ENCODE measurements at places on chromosomes 7 and 10. TPM values are rescaled to one million over a fixed set of nuclear protein-coding genes. Genes with fewer than 3 reads are reported as not detected.

DNA sequence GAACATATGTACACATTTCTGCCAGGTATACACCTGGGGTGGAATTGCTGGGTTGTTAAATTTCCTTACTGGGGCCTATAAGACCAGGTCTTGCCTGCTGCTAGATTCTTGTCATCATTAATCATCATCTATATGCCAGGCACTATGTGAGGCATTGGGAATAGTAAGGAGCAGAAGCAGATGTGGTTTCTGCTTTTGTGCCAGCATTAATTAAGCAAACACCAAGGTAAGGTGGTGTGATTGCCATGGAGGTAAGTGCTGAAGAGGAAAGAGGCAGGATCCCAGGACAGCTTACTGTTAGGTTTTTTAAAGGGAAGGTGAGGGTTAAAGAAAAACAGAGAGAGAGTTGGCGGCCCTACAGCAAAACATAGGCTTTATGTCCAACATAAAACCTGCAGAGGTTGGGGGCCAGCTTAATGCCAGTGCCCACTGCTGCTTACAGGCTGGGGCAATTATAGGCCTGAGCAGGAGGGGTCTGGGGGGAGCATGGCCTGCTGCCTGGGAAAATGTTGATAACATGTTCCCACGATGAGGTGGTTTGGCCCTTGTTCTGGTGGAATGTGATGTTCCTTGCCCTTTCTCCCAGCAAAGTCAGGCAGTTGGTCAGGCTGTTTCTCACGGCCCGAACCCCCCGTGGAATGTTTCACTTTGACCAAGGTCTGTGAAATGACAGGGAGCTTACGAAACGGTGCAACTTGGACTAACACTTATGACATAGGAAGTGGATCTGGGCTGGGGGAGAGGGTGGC is 93.9 kb downstream of the RBM20 start:
- no peak for DNase-seq
- no peaks in the 10 kb centered on the region for H3K36me3 ChIP-seq
- no peaks in the 10 kb centered on the region for H3K4me1 ChIP-seq
- no peak overlapping the region for H3K4me3 ChIP-seq
- H3K27me3 ChIP-seq, result no peaks in the 10 kb centered on the region

DNA sequence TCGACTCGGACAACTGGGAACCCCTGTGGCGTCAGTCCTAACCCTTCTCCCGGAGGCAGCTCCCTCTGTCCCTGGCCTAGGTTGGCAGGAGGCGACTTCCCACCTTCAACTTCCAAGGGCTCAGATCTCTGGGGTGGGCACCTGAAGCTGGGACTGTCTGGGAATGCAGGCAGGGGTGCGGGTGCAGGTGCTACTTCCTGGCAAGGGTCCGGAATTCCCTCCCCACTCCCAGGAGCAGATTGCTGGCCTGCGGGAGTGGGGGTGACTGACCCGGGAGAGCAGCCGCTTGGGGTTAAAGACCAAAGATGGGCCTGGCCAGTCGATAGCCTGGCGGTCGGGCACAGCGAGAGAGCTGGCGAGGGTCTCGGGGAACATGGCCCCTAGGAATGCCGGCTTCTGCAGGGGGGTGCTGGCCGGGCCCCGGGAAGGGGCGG is 387 bp downstream of the EPHA1 start:
- DNase-seq, result no peak
- H3K4me1 ChIP-seq, result peaks cover 12% of the 10 kb centered on the region

DNA sequence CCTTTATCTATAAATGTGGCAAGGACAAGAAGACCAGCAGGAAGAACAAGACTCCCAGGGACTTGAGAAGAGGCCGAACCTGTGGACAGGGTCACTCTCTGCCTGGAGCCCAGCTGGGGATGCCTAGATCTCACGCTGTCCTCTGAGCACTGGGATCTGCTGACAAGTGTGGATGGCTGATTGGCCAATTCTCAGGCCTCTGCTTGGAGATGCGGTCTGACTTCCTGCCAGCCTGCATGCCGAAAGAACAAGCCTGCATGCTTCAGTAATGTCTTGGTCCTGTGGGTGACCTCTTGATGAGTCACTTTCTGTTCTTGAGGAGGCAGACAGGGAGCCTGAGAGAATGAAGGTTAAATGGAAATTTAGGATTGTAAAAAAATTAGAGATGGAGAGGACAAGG is 84.7 kb downstream of the TMEM178B start:
- H3K4me3 ChIP-seq, result no peak overlapping the region
- H3K27me3 ChIP-seq, result no peaks in the 10 kb centered on the region
- no peak for DNase-seq

- no peak for DNase-seq
- no peak overlapping the region for H3K4me3 ChIP-seq
- H3K27ac ChIP-seq, result no peak overlapping the region
- no peaks in the 10 kb centered on the region for H3K4me1 ChIP-seq
- H3K36me3 ChIP-seq, result no peaks in the 10 kb centered on the region
These were observed 325.8 kb upstream of the MGMT start for GRCh38 chr10:129140921-129141885.

DNA sequence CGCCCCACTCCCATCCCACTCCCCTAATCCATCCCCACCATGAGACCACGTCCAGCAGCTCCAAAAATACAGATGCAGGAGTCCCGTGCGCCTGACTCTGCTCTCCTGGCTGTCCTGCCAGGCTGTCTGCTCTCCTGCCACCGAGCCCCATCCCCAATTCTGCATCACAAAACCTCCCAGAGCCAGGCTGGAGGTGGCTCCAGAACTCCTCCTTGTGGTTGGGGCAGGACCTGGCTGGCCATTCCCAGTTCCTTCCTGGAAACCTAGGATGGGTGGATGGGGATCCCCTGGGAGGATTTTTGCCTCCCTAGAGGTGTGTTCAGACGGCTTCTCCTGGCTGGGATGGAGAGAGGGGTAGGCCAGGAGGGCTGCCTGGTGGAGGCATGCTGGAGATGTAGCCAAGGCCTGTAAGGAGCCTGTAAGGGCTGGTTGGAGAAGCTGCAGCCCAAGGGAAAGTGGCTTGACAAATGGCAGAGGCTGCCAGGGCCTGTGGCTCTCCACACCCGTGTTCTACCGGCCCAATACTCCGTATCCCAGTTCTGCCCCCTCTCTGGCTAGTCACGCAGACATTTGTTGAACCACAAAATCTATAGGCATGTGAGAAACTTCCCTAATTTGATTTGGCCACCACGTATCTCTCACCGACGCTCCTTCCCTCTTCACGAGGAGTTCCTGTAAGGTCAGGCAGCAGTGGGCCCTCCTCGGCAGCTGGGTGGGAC is 99.3 kb downstream of the ARHGAP22 start:
- no peaks in the 10 kb centered on the region for H3K36me3 ChIP-seq
- peak; percentile 10 for DNase-seq
- H3K27me3 ChIP-seq, result no peaks in the 10 kb centered on the region
- no peaks in the 10 kb centered on the region for H3K4me1 ChIP-seq
- H3K4me3 ChIP-seq, result no peak overlapping the region

DNA sequence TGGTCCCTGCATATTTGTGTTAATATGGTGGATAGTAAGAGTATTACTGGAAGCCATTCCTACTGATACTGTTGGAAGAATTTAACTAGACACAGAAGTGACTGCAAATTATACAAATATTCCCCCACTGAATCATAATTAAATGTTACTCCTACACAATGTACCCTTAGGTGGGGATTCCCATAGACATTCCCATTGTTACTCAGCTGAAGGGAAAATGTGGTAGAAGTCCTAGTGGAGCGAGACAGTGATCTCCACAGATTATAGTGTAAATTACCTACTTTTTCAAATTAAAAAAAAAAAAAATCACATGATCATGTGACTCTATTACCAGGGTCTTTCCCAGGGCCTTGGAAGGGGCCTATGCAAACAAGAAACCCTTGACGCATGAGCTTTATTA is 611.8 kb downstream of the LRMDA start:
- H3K27me3 ChIP-seq, result no peaks in the 10 kb centered on the region
- DNase-seq, result no peak
- no peak overlapping the region for H3K4me3 ChIP-seq
- no peak overlapping the region for H3K27ac ChIP-seq

DNA sequence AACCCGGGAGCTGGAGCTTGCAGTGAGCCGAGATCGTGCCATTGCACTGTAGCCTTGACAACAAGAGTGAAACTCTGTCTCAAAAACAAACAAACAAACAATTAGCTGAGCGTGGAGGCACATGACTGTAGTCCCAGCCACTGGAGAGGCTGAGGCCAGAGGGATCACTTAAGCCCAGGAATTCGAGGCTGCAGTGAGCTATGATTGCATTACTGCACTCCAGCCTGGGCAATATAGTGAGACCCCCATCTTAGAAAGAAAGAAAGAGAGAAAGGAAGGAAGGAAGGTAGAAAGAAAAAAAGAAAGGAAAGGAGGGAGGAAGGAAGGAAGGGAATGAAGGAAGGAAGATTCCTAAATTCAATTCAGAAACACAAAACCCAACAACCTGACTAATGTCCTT is 141.3 kb upstream of the TNRC18 start:
- H3K27me3 ChIP-seq, result no peaks in the 10 kb centered on the region
- no peak overlapping the region for H3K27ac ChIP-seq
- no peak overlapping the region for H3K4me3 ChIP-seq

RRP12 gene
- total RNA-seq, result 11.5 TPM
